Left cardiac atrium (tissue), 4 donors: ENCODE measurements at places on chromosomes 12 and 14.

- DNase-seq: no peak
These were observed 8.5 kb downstream of the SLC17A8 start for GRCh38 chr12:100365411-100365810.

- no peak for DNase-seq
These were observed 624 bp downstream of the RIN3 start for GRCh38 chr14:92513966-92514843.

DNA sequence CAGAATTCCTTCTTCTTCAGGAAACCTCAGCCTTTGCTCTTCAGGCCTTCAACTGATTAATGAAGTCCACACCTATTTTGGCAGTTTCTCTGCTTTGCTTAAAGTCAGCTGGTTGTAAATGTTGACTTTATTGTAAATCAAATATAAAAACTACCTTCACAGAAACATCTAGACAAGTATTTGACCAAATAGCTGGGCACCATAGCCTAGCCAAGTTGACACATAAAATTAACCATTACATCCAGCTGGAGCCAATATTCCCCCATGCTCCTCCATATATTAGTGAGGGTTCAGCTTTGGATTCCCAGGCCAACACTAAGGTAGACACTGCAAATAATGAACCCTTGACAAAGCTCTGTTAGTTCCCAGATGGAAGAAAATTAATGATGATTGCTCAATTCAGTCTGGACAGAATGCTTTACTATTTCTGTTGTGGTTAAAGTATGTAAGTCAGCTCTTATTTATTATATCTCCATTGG, 125.5 kb downstream of the ZFP36L1 start:
- DNase-seq: no peak

GRCh38 chr14:103702497-103703432, 12.5 kb downstream of the XRCC3 start:
- DNase-seq: no peak

- no peak for DNase-seq
These were observed 72.0 kb upstream of the BBS10 start for GRCh38 chr12:76420222-76420621.

DNA sequence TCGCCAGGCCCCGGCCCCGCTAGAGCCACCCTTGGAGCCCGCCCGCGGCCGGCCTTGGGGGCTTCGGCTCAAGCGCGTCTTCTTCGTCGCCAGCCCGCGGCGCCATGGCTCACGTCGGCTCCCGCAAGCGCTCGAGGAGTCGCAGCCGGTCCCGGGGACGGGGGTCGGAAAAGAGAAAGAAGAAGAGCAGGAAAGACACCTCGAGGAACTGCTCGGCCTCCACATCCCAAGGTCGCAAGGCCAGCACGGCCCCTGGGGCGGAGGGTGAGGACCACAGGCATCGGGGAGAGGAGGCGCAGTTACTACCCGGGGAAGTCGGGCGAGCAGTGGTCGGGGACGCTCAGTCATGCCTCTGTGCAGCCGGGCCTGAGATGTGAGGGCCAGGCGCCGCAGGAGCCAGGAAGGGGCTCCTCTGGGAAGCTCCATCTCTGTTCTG, 573 bp downstream of the ARL6IP4 start:
- DNase-seq: no peak
